ENCODE measurements at places on chromosomes 1 and 21. TPM values are rescaled to one million over a fixed set of nuclear protein-coding genes. Genes with fewer than 3 reads are reported as not detected.

DNALI1 gene
- not detected for total RNA-seq

FAM72D gene
- total RNA-seq: 0.39 TPM

- H3K36me3 ChIP-seq: no peaks in the 10 kb centered on the region
- no peak overlapping the region for H3K4me3 ChIP-seq
- H3K27ac ChIP-seq: no peak overlapping the region
- DNase-seq: no peak
- no peaks in the 10 kb centered on the region for H3K4me1 ChIP-seq
Observed at GRCh38 chr21:35349376-35350080, 300.4 kb upstream of the RUNX1 start.

- no peaks in the 10 kb centered on the region for H3K4me1 ChIP-seq
- H3K27ac ChIP-seq: no peak overlapping the region
- no peak overlapping the region for H3K4me3 ChIP-seq
- H3K36me3 ChIP-seq: no peaks in the 10 kb centered on the region
- no peak for DNase-seq
Observed at GRCh38 chr21:45737485-45738166, 94.1 kb downstream of the PCBP3 start.

C1orf53 gene
- not detected for total RNA-seq

- H3K27ac ChIP-seq: no peak overlapping the region
- no peaks in the 10 kb centered on the region for H3K36me3 ChIP-seq
- no peaks in the 10 kb centered on the region for H3K4me1 ChIP-seq
- DNase-seq: no peak
- H3K27me3 ChIP-seq: no peaks in the 10 kb centered on the region
Observed at GRCh38 chr1:105386489-105386888, 1636.8 kb downstream of the AMY1C start.

All from natural killer cell (primary cell).